CD4-positive, CD25-positive, alpha-beta regulatory T cell (primary cell): ENCODE measurements at places on chromosomes 6 and 20.

- no peak for DNase-seq
Measured at GRCh38 chr6:108822401-108822800, 25.8 kb upstream of the ARMC2 start.

- no peak for DNase-seq
Measured at GRCh38 chr6:128000363-128000762, 99.5 kb upstream of the THEMIS start.

DNA sequence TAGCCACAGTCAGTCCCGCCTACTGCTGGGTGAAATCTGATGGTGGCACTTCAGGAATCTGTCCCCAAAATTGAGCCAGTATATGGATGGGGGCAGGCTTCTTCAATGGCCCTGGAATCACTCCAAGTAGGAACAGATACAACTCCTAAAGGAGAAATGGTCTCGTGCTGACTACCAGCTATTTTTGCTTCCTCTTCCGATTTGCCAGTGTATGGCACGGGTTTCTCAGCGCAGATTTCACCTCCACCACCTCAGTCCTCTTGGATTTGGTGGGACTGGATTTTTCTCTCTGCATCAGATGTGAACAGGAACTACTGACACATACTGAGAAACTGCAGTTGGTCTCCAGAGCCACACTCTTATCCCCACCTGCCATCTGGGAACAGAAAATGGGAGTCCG is 27.2 kb downstream of the PNPLA1 start:
- no peak for DNase-seq

- no peak for DNase-seq
Measured at GRCh38 chr6:135546680-135547418, 49.3 kb upstream of the AHI1 start.

- DNase-seq: no peak
Measured at GRCh38 chr6:94065707-94066337, 646.5 kb upstream of the EPHA7 start.

GRCh38 chr6:105326216-105326615 is 76.7 kb downstream of the PREP start:
- DNase-seq: no peak
